ENCODE measurements at places on chromosomes 3 and 15.
A peak's percentile ranks its signal among the peaks of the same experiment; 100 is the strongest.

DNA sequence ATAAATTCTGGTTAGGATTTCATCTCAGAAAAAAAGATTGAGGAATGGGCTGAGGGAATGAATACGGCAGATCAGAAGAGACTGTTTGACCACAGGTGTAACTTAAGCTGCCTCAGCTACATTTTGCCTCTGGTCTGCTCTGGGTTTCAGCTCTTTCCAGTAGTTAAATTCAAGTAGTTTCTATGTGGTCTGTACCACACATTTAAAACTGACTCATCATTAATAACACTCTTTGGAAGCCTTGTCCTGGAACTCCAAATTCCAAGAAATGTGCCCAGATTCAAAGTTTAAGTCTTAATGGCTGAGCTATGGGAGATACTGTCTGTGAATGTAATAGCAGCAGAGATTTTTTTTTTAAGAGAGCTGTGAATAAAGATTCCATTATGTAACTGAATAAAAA, 133.1 kb upstream of the IGSF10 start:
- DNase-seq, result no peak

DNA sequence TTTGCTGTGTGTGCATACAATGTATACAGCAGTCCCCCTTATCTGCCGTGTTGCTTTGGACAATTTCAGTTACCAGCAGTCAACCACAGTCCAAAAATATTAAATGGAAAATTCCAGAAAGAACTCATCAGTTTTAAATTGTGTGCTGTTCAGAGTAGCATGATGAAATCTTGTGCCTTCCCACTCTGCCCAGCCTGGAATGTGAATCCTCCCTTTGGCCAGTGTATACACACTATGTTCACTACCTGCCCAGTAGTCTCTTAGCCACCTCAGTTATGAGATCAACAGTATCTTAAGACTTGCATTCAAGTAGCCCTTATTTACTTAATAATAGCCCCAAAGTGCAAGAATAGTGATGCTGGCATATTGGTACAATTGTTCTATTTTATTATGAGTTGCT, 133.6 kb upstream of the ABHD17C start:
- no peak for DNase-seq

DNA sequence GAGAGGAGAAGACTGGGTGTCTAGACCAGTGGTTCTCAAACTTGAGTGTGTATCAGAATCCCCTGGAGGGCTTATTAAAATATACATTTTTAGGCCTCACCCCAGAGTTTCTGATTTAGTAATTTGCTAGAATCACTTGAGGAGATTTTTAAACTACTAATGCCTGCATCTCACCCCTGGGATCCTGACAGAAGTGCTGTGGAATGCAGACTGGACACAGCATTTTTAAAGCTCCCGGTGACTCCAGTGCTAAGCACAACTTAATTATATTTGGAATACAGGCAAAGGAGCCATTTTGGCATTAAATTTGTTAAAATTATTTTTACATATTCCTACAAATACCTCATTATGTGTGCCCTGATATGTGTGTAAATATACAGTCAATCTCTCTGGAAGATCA, 26.7 kb upstream of the COL6A6 start:
- DNase-seq, result no peak

DNA sequence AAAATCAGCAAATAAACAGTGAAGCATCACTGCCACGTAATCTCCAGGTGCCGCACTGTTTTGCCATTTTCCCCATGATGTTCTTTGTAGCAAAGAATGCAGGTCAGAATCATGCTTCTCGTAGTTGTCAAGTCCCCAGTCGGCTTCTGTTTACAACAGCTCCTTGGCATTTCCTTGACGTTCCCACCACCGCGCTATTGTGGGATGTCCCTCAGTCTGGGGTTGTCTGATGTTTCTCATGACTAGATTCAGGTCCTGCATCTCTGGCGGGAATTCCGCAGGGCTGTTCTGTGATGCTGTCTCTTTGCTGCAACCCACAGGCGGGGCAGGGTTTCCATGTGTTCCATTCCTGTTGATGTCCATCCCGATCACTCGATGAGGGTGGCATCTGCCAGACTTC, 117.9 kb upstream of the SMAD3 start:
- DNase-seq, result no peak

DNA sequence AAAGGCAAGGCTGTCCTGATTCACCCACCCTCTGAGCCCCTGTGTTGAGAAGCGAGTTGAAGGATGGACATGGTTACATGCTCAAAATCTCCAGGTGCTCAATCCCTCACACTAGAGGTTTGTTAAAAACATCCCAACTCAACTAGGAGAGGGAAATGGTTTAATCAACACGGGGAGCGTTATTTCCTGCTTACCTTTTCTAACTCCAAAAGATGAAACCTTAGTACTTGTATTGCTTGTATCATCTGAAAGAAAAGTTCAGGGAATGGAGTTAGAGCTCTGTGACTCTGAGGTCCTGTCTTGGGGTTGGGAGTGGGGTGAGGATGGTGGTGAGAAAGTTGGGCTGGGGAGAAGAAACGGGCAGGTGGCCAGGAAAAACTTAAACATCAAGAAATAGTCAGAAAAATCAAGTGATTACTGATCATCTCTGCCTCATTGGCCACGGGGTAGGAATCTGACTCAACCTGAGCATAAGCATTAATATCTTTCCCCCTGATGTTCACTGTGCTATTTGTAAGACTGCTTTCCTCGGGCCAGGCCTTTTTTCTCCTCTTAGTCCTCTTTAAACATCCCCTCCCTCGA, 5.9 kb downstream of the MEIS2 start:
- DNase-seq, result no peak

GRCh38 chr15:69468241-69469121, 15.9 kb downstream of the RPLP1 start:
- peak; percentile 80 for DNase-seq

DNA sequence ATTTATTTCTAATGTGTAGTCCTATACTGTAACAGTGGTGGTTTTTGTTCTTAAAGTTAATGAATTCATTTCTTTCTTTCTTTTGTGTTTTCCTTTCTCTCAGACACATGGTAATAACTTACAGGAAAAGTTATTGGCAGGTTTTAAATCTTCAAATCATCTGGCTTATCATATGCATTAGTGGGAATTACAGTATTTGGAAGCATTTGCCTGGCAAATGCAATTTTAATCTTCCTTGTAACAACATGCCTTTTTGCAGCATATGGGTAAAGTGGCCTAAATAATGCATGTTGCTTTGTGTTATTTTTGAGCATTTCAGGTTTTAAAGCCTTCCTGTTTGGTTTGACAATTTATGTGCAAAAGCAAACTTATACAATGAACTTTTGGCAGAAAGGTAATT, 66.8 kb downstream of the GALK2 start:
- no peak for DNase-seq

DNA sequence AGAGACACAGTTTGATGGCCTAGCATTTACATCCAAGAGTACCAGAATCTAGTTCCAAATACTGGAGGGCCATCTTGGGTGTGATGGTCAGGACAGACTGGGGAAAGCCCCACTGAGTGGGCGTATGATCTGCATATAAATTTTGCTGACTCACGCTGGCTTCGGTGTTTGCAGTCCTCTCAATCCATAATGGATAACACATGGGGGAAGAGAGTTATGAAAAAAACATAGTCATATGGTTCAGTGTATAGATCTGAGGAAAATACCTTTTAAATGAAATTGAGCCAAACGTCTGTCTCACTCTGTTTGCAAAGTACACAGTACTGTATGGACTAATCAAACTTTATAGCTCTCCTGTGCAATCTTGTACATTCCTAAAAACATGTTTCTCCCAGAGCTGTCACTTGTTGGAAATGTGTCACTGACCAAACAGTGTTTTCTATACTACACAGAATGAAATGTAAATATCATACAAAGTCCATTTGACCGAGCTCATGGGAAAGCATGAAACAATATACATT, 125.3 kb upstream of the THBS1 start:
- DNase-seq, result no peak

Data from RCC 7860 (cell line).